SJSA1 (cell line): ENCODE measurements at places on chromosomes 16 and 17.

GRCh38 chr17:58200024-58200633 is 7.6 kb downstream of the EPX start:
- peak; percentile 43 for DNase-seq

DNA sequence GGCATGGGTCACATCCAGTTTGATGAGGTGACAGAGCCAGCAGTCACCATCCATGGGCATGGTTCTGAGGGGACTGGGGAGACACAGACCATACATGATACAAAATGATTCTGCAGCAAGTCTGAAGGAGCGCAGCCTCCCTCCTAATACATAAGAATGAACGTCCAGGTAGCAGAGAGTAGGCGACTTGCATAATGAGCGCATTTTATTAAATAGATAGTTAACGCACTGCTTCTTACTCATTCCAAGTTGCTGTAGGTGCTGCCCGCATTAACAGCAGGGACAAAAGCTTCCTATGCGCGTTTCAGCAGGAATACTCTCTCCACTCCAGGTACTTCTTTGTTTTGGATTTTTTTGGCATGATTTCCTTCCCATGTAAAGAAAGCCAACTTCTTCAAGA is 73.8 kb downstream of the SLC5A11 start:
- no peak for DNase-seq

DNA sequence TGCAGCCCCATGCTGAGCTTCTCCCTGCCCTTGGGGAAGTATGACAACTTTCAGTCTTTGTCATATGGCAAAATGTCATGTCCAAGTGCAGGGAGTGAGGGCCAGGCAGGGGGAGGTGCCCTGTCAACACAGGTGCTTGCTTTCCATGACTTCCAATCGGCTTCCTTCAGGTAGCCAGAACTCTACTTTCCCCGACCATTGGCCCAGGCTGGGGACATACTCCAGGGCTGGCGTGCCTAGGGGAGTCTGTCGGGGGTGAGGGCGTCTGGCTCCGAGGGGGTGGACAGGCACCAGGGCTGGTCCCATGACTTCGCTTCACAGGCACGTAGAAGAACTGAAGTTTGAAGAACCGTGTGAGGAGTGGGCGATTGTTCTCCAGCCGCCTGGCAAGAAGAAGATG is 19.8 kb upstream of the PIK3R6 start:
- no peak for DNase-seq

DNA sequence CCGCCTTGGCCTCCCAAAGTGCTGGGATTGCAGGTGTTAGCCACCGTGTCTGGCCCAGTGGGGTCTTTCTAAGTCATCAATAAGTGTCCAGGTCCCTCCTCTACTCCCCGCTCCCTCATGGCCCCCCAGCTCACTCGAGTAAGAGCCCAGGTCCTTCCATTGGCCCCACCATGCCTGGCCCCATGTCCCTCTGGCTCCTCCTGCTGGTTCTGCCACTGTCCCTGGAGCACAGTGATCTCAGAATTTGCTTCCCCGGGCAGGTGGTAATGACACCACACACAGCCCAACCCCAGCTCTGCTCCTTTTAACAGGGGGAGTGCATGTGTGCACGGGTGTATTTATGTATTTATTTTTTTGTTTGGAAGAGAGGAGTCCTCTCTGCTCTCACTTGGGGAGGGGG is 19.6 kb downstream of the MGAT5B start:
- no peak for DNase-seq

DNA sequence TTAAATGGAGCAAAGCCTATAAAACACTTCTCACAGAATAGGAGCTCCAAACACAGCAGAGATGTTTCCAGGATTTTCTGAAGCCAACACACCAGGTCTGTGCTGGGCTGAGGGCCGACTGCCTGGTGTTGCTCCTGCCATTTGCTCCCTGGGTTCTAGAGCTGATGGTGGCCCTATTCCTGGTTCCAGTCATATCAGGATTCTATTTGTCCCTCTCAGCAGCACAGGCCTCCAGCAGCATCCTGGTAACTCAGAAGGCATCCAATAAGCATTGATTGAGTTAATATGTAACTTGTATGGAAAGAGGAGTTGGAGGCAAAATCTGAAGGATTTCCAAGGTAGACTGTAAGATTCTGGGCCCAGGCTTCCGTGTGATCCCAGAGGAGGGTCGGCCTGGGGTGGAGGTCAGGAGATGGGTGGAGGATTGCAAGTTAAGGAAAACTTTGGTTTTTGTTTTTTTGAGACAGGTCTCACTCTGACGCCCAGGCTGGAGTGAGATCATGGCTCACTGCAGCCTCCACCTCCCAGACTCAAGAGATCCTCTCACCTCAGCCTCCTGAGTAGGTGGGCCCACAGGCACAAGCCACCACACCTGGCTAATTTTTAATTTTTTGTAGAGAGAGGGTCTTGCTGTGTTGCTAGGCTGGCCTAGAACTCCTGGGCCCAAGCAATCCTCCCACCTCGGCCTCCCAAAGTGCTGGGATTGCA is 5.7 kb downstream of the NUPR1 start:
- DNase-seq, result no peak

GRCh38 chr17:72692676-72693075 is 399.8 kb downstream of the SLC39A11 start:
- DNase-seq, result no peak
